Mesenteric fat pad (tissue), 1 donor: ENCODE measurements at places on chromosomes 3 and 15. TPM values are rescaled to one million over a fixed set of nuclear protein-coding genes. Genes with fewer than 3 reads are reported as not detected.

Gene FES
- total RNA-seq = 68.4 TPM

GRCh38 chr15:70526221-70526973 lies 237.0 kb downstream of the UACA start:
- DNase-seq = peak; percentile 82

GRCh38 chr3:36372534-36372935 lies 7.8 kb upstream of the STAC start:
- no peak for DNase-seq

DNA sequence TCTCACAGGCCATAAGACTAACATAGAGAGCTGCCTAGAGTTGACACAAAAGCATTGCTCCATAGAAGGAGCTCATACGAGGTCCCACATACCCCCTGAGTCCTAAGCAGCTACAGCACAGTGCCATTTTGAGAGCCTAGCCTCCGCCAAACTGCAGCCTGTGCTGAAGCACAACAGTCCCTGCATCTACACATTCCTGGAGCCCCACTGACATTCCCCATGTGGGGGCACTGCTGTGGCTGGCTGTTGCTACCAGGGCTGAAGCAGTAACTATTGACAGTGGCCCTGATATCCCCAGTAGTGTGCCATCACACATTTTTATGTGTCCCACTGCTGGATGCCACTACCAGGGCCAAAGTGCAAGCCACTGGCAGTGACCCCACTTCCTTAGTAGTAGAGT lies 80.3 kb downstream of the CERS3 start:
- no peak for DNase-seq

- DNase-seq = no peak
Measured at GRCh38 chr3:177449360-177450006, 252.2 kb upstream of the TBL1XR1 start.
